ENCODE measurements at places on chromosomes 4 and X. TPM values are rescaled to one million over a fixed set of nuclear protein-coding genes. Genes with fewer than 3 reads are reported as not detected.

DNA sequence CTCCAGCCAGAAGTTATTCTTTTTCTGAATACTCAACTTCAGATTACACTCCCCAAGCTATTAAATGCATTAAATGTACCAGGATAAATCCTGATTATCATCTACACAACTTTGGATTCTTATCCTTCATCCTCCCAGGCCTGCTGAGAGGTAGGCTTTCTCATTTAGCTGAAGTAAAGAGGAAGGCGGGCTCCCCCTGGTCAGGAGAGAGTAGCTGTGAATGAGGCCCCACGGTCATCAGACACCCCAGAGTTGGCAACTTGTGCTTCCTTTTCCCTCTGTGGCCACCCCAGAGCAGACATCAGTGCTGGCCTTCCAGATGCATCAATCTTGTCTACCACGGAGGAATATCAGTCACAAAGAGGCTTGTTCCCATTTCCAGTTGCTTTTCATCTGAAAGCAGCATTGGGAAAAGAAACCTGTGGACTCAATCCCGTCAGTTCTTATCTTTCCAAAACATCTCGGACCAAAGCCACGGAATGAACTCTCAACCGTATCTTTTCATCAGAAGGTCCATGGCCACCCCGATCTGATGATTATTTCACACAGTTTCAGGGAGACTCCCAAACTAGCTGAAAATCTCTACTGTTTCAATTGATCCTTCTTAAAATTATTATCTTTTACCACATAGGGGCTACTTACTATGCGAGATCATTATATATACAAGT, 79.2 kb downstream of the FBXO8 start:
- DNase-seq, result no peak

GRCh38 chr4:82988323-82988832, 22.2 kb downstream of the LIN54 start:
- DNase-seq, result no peak

The SORBS2 gene
- 69.3 TPM for polyA plus RNA-seq

GRCh38 chrX:121356139-121356849, 308.9 kb downstream of the GLUD2 start:
- no peak for DNase-seq

GRCh38 chr4:37682701-37683401, 3.3 kb downstream of the RELL1 start:
- DNase-seq, result no peak
